Right renal pelvis (tissue), 4 donors: ENCODE measurements at places on chromosomes 2 and 18. TPM values are rescaled to one million over a fixed set of nuclear protein-coding genes. Genes with fewer than 3 reads are reported as not detected.

DNA sequence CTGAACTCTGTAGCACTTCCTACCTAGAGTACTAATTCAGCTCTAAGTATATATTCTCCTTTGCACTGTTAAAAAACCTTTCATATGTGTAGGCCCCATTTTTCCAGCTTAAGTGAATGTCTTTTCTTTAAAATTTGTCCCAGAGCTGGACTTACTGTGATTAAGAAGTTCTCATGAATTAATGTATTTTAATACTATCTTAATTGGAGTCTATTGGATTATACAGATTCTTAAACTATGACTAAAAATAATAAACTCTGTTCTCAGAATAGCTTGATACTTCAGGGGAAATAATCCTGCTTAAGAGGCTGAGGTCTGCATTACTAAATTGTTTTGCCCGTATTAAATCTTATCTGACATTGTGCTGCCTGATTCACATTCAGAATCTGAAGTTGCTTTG is 223.3 kb downstream of the RIT2 start:
- no peak for DNase-seq

GRCh38 chr2:66853585-66853984 is 418.7 kb downstream of the MEIS1 start:
- DNase-seq, result no peak

DNA sequence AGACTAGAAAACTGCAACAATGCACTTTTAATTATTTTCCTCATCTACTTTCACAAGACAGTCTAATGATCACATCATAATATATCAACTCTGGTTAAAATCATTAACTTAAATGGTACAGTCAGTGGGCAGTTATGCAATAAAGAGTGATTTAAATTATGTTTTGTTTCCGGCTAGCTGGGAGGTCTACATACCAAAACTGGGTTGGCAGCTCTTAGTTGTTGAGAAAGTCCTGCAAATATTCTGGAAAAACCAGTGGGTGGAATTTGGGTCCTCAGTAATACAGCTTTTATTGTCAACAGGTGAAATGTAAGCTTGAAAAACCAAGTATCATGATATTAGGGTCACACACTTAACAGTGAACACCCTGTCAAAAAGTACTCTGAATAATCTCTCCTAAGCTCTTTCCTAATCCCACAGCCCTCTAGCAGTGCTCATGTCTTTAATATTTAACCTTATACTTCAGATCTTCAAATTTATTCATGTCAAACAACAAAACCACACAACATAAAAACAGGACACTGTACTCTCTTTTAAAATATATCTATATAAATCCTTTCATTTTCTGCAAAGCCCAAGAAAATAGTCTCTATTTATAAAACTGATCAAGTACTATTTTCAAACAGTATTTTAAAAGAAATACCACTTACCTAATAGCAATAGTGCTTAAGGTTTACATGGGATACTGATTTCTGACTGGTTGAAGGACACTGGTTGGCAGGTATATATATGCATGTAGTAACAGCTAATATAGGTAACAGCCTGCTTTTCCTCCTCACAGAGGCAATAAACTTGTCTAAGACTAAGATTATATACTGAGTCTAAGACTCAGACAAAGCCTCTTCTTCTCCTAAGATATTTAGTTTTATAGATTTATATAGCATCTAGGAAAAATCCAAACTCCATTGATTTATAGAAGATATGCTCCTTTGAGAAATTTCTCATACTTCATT is 103.8 kb downstream of the GAREM1 start:
- DNase-seq, result no peak

DNA sequence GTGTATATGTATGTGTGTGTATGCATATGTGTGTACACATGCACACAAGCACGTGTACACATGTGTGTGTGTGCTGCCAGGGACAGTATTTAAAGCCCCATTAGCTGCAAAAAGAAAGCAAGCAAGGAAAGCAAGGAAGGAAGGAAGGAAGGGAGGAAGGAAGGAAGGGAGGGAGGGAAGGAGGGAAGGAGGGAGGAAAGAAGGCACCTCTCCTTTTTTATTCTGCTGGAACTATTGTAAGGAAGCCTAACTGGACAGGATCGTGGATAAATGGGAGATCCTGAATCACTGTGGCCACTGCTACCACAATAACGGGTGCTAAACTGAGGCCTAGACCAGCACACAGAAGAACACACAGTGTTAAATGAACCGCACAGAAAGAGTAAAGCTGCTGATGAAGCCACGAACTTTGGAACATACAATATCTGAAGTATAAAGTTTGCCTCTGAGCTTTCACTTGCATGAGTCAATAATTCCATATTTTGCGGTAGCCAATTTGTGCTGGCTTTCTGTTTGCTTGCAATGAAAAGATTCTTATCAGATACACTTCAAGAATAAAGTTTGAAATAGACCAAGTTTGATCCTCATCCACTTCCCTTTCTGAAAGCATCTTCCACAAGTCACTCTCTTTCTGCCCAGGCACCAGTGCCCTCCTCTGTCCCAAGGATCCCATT is 15.5 kb downstream of the CACNB4 start:
- DNase-seq, result no peak

DNA sequence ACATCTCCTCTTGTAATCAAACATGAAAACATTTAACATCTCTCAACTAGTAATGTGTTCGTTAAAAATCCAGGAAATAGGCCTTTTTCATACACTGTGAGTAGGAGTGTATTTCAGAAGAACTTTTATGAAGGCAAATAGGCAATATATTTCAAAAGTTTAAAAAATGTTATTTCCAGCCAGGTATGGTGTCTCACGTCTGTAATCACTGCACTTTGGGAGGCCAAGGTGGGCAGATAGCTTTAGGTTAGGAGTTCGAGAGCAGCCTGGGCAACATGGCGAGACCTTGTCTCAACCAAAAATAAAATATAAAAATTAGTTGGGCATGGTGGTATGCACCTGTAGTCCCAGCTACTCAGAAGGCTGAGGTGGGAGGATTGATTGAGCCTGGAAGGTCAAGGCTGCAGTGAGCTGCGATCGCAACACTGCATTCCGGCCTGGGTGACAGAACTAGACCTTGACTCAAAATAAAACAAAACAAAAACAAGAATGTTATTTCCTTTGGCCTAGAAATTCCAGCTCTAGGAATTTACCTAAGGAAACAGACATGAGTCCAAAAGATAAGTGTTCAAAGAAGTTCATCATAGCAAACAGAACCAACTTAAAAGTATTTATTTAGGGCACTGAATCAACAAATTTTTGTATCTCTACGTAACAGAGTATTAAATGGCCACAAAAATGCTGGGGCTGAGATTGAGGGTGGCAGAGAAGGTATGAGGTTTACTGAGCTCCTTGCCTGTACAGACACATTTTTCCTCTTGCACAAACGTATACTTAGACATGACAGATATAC is 14.9 kb downstream of the RBKS start:
- DNase-seq, result no peak

GRCh38 chr2:236959036-236959435 is 126.7 kb upstream of the COPS8 start:
- no peak for DNase-seq

GRCh38 chr2:84971510-84972206 is 697 bp downstream of the KCMF1 start:
- DNase-seq, result no peak

GRCh38 chr2:176650104-176650837 is 381.0 kb downstream of the MTX2 start:
- DNase-seq, result no peak

GRCh38 chr18:79508565-79509535 is 113.1 kb downstream of the NFATC1 start:
- DNase-seq, result no peak

DNA sequence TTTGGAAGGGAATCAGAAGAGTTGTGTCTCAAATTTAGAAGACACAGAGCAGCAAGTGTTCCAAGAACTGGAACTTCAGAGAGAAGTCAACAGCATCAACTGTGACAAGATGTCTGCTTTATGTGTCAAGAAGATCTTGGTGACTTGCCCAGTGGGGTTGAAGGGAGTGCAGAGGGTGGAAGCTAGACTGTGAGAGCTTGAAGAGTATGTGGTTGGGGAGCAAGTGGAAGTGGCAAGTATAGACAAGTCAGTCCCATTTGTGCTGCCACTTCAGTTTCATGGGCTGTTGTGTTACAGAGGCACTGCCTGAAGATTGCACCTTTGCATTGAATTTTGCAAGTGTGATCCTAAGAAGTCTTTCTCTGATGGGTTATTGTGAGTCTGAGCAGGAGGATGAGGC is 68.7 kb upstream of the MC2R start:
- no peak for DNase-seq

GRCh38 chr2:47206181-47206580 is 51.1 kb upstream of the STPG4 start:
- no peak for DNase-seq

DNA sequence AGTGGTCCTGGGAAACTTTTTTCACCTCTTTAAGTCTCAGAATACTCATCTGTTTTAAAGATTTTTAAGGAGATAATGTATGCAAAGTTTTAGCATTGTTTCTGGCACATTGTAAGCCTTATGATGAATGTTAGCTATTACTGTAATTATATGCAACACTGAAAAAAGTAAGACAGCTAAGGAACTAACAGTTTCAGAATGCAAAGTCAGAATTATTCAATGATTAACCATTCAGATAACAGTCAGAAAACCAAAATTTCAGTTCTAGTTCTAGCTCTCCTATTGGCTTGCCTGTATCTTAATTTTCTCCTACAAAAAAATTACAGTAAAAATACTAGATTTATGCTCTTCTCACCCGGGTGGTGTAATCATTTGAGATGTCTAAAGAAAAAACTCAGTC is 101.1 kb downstream of the SLC4A10 start:
- DNase-seq, result no peak

DNA sequence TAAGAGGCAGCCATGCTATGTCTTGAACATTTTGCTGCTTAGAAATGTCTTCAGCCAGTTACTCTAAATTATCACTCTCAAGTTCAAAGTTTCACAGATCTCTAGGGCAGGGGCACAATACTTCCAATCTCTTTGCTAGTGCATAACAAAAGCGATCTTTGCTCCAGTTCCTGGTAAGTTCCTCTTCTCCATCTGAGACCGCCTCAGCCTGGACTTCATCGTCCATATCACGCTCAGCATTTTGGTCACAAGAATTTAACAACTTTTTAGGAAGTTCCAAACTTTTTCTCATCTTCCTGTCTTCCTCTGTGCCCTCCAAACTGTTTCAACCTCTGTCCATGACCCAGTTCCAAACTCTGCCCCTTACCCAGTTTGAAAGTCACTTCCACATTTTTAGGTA is 8.8 kb upstream of the SLC35F5 start:
- no peak for DNase-seq

DNA sequence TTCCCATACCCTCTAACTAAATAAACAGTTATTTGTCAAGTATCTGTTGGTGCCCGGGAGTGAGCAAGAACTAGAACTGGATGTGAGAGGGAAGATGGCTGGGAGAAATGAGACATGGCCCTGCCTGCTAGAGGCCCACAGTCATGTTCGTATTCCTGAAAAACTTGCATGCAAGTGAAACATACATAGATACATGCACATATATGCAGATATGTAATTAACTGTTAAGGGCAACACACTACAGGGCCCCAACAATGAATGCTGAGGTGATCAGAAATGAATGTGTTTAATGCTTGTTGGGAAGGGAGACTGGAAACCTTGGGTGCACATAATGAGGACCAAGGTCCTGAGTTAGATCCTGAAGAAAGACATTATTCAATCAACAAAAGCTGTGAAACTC is 49.8 kb downstream of the ADD2 start:
- no peak for DNase-seq

- DNase-seq, result no peak
These were observed 135.5 kb upstream of the MC4R start for GRCh38 chr18:60508108-60508507.

DNA sequence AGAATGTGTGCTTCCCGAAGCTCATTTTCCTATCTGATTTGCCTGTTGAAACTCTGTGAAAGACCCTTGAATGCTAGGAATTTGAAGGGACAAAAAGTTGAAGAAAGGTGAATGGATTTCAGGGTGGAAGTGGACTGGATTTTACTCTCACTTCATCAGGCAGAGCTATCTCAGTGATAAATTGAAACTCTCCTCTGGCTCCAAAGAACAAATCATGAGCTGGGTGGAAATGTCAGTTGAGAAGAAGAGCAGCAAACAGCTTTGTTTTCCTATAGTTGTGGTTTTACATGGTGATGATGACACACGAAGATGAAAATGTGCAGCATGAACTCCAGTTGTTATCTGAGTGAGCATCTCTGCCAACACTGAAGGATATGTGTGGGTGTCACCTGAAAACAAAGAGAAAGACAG is 34.4 kb downstream of the CD28 start:
- DNase-seq, result no peak

- DNase-seq, result no peak
These were observed 81.0 kb downstream of the CHN1 start for GRCh38 chr2:174924061-174924693.

- DNase-seq, result no peak
These were observed 463.2 kb downstream of the CDH2 start for GRCh38 chr18:27713738-27714095.

GRCh38 chr2:50492477-50492851 is 539.5 kb downstream of the NRXN1 start:
- peak; percentile 30 for DNase-seq

GRCh38 chr2:167544602-167545001 is 656.3 kb downstream of the XIRP2 start:
- no peak for DNase-seq

GRCh38 chr2:121043061-121043826 is 241.8 kb downstream of the TFCP2L1 start:
- DNase-seq, result no peak

- no peak for DNase-seq
These were observed 208.1 kb downstream of the KLHL29 start for GRCh38 chr2:23592898-23593751.

GRCh38 chr2:153072077-153072476 is 353.7 kb downstream of the ARL6IP6 start:
- no peak for DNase-seq

- DNase-seq, result no peak
These were observed 39.4 kb upstream of the ASB1 start for GRCh38 chr2:238387332-238387731.

GRCh38 chr18:53234610-53235009 is 894.6 kb downstream of the DCC start:
- DNase-seq, result no peak

- DNase-seq, result no peak
These were observed 251.1 kb upstream of the RASGRP3 start for GRCh38 chr2:33225350-33225749.

- no peak for DNase-seq
These were observed 51.9 kb downstream of the MAP4K3 start for GRCh38 chr2:39385172-39385571.

COL4A3 gene
- 57.6 TPM for polyA plus RNA-seq

CFC1 gene
- polyA plus RNA-seq, result not detected

TACR1 gene
- polyA plus RNA-seq, result 1.5 TPM

LIMS4 gene
- 1.4 TPM for polyA plus RNA-seq

ANKRD29 gene
- polyA plus RNA-seq, result 0.59 TPM

MDH1B gene
- polyA plus RNA-seq, result 13.8 TPM

SLC9A4 gene
- 6.1 TPM for polyA plus RNA-seq

COL3A1 gene
- 1,258 TPM for polyA plus RNA-seq

KRTCAP3 gene
- 6.1 TPM for polyA plus RNA-seq
